ENCODE measurements at places on chromosomes 16 and 17.
A peak's percentile ranks its signal among the peaks of the same experiment; 100 is the strongest.

GRCh38 chr17:71970312-71970711 is 150.5 kb upstream of the SOX9 start:
- no peak for DNase-seq

DNA sequence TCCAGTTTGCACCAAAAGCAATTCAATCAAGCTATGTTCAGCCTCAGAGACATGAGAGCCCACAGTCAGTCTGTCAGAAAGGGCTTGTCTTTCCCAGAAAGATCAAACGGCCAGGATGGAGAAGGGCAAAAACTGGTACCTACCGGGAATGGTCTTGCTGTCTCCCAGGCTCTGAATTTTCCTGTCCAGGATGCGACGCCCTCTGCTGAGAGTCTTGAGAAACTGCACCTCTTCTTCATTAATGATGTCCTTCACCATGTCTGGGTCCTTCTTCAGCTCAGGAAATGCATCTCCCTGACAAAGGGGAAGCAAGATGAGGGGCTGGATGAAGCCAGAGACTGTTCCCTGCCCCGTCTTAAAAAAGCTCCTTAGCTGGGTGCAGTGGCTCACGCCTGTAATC is 15.8 kb upstream of the EXOSC6 start:
- DNase-seq: no peak

- no peak for DNase-seq
Observed at GRCh38 chr16:70712942-70713341, 27.1 kb upstream of the MTSS2 start.

- DNase-seq: no peak
Observed at GRCh38 chr17:47844814-47845715, 4.0 kb upstream of the SCRN2 start.

- DNase-seq: peak; percentile 67
Observed at GRCh38 chr17:6574687-6575595, 18.6 kb upstream of the PITPNM3 start.

Data from GM06990 (cell line).